ENCODE measurements at places on chromosomes 4 and X. TPM values are rescaled to one million over a fixed set of nuclear protein-coding genes. Genes with fewer than 3 reads are reported as not detected.

DNA sequence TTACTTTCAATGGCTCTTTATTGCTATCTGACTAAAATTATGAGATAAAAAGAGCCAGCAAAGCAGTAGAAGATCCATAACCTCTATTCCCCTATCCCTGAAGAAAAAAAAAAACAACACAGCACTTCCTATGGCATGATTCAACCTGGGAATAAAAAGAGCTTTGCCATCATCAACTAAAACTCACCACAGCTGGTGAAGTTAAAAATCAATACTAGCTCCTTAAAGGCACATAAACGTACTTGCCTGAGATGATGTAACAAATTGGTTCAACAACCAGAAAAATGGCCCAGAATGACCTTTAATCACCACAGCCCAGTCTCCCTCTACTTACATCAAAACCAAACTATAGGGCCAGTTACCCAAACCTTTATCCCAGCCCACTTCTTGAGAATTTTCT is 153.8 kb downstream of the MAML3 start:
- no peak overlapping the region for H3K27ac ChIP-seq

- no peaks in the 10 kb centered on the region for H3K27me3 ChIP-seq
- no peaks in the 10 kb centered on the region for H3K4me1 ChIP-seq
- H3K4me3 ChIP-seq, result no peak overlapping the region
- peaks cover 4% of the 10 kb centered on the region for H3K36me3 ChIP-seq
- DNase-seq, result no peak
- no peak overlapping the region for H3K27ac ChIP-seq
These were observed 52.7 kb downstream of the ADGRA3 start for GRCh38 chr4:22463179-22463578.

DNA sequence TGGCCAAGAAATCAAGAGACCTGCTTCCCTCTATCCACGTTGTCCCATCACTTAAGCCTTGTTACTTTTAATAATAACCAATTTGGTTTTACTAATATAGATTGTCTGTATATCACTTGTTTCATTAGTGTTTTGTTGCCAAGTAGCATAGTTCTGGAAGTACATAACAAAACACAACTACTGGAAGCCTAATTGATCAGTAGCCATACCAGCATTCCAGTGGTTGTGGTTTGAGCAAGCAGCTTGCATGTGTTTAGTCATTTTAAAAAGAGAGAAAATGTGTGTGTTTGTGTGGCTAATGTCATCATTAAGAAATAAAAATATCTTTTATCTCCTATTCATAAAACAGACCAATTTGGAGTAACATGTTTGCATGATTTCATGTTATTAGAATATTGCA is 70.8 kb downstream of the PTPN13 start:
- H3K4me1 ChIP-seq, result no peaks in the 10 kb centered on the region
- no peak for DNase-seq
- no peak overlapping the region for H3K27ac ChIP-seq
- H3K4me3 ChIP-seq, result no peak overlapping the region
- no peaks in the 10 kb centered on the region for H3K27me3 ChIP-seq
- no peaks in the 10 kb centered on the region for H3K36me3 ChIP-seq

- no peaks in the 10 kb centered on the region for H3K4me1 ChIP-seq
- H3K27me3 ChIP-seq, result no peaks in the 10 kb centered on the region
- DNase-seq, result no peak
- H3K36me3 ChIP-seq, result no peaks in the 10 kb centered on the region
These were observed 42.4 kb downstream of the NAT8L start for GRCh38 chr4:2101346-2102044.

DNA sequence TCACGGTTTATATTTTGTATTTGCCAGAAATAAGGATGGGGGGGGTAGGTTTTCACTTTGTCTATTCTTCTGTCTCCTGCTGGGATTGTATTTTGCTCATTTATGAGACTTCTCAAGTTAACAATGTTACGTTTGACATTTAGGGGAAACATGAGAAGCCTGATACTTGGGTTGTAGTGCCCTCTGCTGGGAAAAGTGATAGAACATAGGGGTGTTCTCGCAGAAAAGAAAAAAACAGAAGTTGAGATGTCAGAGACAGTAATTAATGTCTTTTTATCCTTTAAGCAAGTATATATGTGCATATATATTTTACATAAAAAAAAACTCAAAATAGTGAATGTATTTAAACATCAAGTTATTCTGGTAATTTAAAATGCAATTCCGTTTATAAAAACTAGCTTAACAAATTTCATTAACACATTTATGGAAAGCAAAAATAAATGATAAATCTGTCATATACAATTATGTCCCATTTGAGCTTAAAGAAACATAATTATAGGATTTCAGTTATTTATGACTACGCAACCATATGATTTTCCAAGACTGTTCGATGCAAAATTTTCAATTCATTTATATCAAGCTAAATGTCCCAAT is 46.0 kb upstream of the TMPRSS11F start:
- H3K4me3 ChIP-seq, result no peak overlapping the region
- H3K36me3 ChIP-seq, result no peaks in the 10 kb centered on the region
- H3K27ac ChIP-seq, result no peak overlapping the region
- no peaks in the 10 kb centered on the region for H3K4me1 ChIP-seq

GRCh38 chrX:97705936-97706335 is 822.2 kb downstream of the RPA4 start:
- no peaks in the 10 kb centered on the region for H3K4me1 ChIP-seq

GRCh38 chr4:96602661-96603060 is 762.8 kb downstream of the PDHA2 start:
- no peak overlapping the region for H3K4me3 ChIP-seq
- DNase-seq, result no peak
- no peaks in the 10 kb centered on the region for H3K27me3 ChIP-seq
- H3K27ac ChIP-seq, result no peak overlapping the region
- H3K4me1 ChIP-seq, result no peaks in the 10 kb centered on the region

DNA sequence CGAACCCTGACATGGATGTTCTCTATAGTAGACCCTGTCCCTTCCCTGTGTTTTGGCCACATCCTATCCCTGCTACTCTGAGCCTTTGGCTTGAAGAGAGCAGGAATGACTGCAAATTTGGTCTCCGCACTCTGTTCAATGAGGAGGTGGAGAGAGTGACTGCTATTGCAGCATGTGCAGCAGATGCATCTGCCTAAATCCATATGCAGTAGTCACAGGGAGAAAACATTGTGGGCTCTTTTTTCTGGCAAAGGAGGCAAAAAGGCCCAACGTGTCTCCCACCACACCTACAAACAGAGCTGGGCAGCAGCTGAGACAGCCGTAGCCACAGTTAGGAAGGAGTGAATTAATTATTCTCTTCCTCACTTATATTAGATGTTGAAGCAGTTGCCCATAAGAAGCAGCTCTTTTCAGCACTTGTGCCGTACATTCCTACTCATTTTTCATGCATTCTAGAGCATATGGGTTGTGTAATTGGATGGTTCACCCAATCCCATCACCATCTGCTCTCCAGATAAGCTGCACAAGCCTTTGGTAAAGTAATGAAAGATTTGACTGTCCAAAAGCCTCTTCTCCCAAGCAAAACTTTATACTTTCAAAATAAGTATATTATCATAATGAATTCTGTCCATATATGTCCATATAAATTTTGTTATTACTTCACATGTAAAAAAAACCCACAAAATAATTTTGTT is 147.9 kb upstream of the FAM47A start:
- H3K36me3 ChIP-seq, result no peaks in the 10 kb centered on the region
- no peak for DNase-seq
- no peak overlapping the region for H3K27ac ChIP-seq

GRCh38 chrX:126164689-126165400 is 1.2 kb downstream of the DCAF12L2 start:
- DNase-seq, result no peak
- peaks cover 8% of the 10 kb centered on the region for H3K27me3 ChIP-seq
- H3K4me3 ChIP-seq, result no peak overlapping the region
- no peaks in the 10 kb centered on the region for H3K36me3 ChIP-seq
- H3K27ac ChIP-seq, result no peak overlapping the region

- no peak overlapping the region for H3K27ac ChIP-seq
- no peak overlapping the region for H3K4me3 ChIP-seq
- no peaks in the 10 kb centered on the region for H3K36me3 ChIP-seq
These were observed 175.9 kb upstream of the LCORL start for GRCh38 chr4:18197467-18197866.

DNA sequence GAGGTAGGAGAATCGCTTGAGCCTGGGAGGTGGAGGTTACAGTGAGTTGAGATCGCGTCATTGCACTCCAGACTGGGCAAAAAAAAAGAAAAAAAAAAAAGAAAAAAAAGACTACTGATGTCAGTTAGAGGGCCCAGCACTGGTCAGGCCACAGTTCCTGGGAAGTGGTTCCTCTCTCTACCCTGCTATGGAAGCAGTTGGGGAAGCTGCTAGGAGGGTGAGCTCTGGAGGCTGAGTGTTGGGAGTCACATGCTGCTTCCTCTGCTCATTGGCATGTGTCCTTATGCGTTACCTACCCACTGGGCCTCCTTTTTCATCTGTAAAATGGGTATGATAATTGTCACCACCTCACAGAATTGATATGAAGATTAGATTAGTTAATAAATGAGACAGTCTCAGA is 50.7 kb downstream of the SEPSECS start:
- DNase-seq, result no peak
- no peaks in the 10 kb centered on the region for H3K36me3 ChIP-seq
- H3K27me3 ChIP-seq, result no peaks in the 10 kb centered on the region
- no peak overlapping the region for H3K4me3 ChIP-seq
- H3K27ac ChIP-seq, result no peak overlapping the region
- no peaks in the 10 kb centered on the region for H3K4me1 ChIP-seq

DNA sequence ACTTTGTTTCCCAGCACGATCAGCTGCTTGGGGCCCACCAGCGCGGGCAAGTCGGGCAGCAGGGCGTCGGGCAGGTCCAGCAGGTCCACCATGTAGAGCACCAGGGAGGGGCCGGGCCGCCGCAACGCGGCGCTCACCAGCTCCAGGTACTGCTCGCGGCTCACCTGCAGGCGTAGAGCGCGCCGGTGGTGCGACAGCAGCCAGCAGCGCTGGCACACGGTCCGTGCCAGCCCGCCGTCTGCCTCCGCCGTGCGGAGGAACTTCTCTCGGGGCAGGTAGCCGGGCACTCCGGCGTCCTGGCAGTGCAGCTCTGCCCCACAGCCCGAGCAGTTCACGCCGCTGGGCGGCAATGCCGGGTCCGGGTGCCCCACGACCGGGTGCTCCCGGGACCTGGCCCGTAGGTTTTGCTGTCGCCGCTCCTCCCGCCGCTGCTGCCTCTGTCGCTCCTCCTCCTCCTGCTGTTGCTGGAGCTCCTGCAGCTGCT is 527 bp downstream of the NOA1 start:
- no peaks in the 10 kb centered on the region for H3K27me3 ChIP-seq
- peaks cover 26% of the 10 kb centered on the region for H3K36me3 ChIP-seq
- H3K27ac ChIP-seq, result peak overlapping the region; percentile 80
- H3K4me3 ChIP-seq, result peak overlapping the region; percentile 98

- no peak overlapping the region for H3K27ac ChIP-seq
- H3K4me3 ChIP-seq, result no peak overlapping the region
- H3K27me3 ChIP-seq, result no peaks in the 10 kb centered on the region
- no peaks in the 10 kb centered on the region for H3K36me3 ChIP-seq
These were observed 28.5 kb upstream of the TMSB4X start for GRCh38 chrX:12946406-12946805.

DNA sequence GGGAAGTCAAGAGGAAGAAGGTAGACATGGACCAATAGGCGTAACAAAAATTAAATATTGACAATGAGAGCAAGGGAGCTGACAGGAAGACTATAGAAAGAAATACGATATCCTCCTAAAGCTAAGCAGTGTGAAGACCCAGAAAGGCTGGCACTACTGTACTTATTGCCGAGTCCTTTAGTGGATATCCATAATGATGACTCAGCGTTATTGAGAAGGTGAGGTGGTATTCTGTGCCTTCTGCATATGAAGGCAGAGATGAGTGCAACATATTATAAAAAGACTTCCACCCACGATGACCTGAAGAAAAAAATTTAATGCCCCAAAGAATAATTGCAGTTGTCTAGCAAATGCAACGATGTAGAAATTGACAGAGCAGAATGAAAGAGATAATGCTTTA is 13.0 kb upstream of the MCF2 start:
- DNase-seq, result no peak
- no peaks in the 10 kb centered on the region for H3K4me1 ChIP-seq
- H3K4me3 ChIP-seq, result no peak overlapping the region
- H3K27me3 ChIP-seq, result no peaks in the 10 kb centered on the region

DNA sequence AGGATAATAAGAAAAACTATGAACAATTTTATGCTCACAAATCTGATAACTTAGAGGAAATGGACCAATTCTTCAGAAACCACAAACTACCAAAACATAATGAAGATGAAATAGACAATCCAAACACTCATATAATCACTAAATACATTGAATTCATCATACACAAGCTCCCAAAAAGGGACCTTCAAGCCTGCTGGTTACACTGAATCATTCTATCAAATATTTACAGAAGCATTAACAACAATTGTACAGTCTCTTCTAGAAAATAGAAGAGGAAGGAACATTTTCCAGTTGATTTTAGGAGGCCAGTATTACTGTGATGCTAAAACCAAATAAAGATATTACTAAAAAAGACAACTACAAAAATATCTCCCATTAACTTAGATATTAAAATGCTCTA is 88.3 kb downstream of the IL15 start:
- no peak overlapping the region for H3K4me3 ChIP-seq
- H3K36me3 ChIP-seq, result no peaks in the 10 kb centered on the region
- H3K27ac ChIP-seq, result no peak overlapping the region
- H3K27me3 ChIP-seq, result no peaks in the 10 kb centered on the region
- no peak for DNase-seq

DNA sequence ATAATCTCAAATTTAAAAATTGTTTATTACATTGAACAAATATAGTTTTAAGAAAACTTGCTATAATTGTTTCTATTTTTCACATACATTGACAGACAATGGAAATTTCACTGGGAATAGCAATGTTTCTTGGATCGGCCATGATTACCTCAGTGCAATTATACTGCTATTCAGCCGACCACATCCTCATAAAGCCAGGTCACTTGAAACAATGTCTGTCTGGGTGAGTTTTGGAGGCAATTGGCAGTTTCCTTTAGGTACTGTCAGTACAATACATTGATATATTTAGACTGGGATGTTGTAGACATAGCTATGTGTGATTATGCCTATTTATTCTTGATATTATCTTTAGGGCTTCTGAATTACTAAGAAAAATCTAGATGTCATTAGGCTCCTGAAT is 89.5 kb upstream of the VEGFC start:
- no peak overlapping the region for H3K4me3 ChIP-seq
- no peaks in the 10 kb centered on the region for H3K27me3 ChIP-seq
- H3K27ac ChIP-seq, result no peak overlapping the region
- H3K4me1 ChIP-seq, result no peaks in the 10 kb centered on the region
- no peaks in the 10 kb centered on the region for H3K36me3 ChIP-seq
- no peak for DNase-seq

- H3K4me3 ChIP-seq, result no peak overlapping the region
- H3K4me1 ChIP-seq, result no peaks in the 10 kb centered on the region
- no peaks in the 10 kb centered on the region for H3K27me3 ChIP-seq
These were observed 15.5 kb downstream of the PFKFB1 start for GRCh38 chrX:54978448-54978847.

Gene SCRG1
- not detected for total RNA-seq

Gene SPOCK3
- total RNA-seq, result not detected

Gene MAGEA9B
- not detected for total RNA-seq

Gene CXorf49
- not detected for total RNA-seq

Gene CT47A7
- not detected for total RNA-seq

Gene DMP1
- total RNA-seq, result not detected
